ENCODE measurements at places on chromosomes 12 and 14.
A peak's percentile ranks its signal among the peaks of the same experiment; 100 is the strongest.

- DNase-seq = peak; percentile 50
Observed at GRCh38 chr12:28872654-28873268, 276.3 kb upstream of the FAR2 start.

DNA sequence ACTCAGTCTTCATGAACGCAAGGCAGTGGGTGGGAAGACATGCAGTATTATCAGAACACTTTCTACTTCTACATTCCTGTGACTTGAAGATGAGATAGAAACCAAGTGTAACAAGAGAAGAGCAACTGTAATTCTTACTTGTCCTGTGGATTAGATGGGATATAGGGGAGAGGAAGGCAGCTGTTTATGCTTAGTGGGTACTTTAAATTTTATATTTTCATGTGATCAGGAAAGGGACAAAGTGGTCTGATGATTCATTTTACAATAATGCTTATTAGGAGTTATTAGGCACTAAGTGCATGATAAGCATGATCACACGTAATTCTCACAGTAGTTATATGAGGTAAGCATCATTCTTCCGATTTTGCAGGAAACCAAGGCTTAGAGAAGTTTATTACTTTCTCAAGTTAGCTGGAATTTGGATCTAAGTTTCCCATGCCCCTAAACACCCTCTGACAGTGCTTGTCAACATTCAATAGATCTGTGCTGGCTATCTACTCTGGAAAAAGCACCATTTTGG lies 52.7 kb downstream of the PTGER2 start:
- DNase-seq = no peak

GRCh38 chr12:47886510-47887240 lies 18.1 kb downstream of the VDR start:
- DNase-seq = peak; percentile 21

- DNase-seq = peak; percentile 29
Observed at GRCh38 chr12:50103767-50104321, at the start of gene GPD1. Gene GPD1, plus strand, starts transcription at chr12:50104008. Its CDS starts 43 bp downstream, at chr12:50104051.

DNA sequence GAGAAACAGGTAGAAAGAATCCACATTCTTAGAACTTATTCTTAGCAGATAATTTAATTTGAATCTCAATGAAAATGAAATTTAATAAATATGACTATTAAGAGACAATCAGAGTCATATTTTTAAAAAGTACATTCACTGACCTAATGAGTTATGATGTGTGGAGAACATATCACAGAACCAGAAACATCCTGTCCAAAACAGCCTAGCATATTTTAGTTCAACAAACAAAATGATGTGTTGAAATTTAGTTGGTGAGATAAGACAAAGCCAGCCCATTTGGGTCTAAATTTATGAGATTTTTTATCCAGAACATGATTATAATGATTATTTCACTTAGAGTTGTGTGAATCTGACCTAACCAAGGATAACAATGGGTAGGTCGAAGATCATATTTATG lies 25.8 kb downstream of the GABARAPL1 start:
- peak; percentile 74 for DNase-seq

DNA sequence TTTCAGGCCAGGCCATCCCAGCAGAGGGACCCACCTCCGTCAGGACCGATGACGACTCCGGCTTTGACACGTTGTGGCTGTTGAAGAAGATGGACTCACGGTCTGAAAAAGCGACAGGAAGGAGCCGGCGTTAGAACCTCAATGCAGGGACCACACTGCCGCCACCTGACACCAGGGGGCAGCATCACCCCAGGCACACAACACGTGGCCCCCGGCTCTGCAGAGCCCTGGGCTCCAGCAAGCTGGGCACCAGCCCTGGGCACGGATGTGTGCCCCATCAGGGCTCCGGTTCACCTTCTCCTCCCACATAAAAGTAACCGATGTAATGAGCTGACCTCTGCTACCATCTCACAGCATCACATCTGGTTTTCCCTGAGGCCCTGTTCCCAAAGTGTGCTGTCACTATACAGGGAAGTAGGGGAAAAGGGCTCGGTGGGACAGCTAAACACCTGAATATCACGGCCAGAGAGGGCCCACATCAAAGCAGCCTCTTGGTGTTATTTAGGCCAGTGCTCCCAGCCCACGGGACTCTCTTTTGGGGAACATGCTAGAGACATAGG lies 29.0 kb downstream of the CHGA start:
- peak; percentile 69 for DNase-seq

- DNase-seq = no peak
Observed at GRCh38 chr14:75280831-75281653, 2.4 kb downstream of the FOS start.

- no peak for DNase-seq
Observed at GRCh38 chr12:102421802-102422583, 58.4 kb downstream of the IGF1 start.

- DNase-seq = peak; percentile 18
Observed at GRCh38 chr14:69096781-69097475, 56.0 kb downstream of the DCAF5 start.

DNA sequence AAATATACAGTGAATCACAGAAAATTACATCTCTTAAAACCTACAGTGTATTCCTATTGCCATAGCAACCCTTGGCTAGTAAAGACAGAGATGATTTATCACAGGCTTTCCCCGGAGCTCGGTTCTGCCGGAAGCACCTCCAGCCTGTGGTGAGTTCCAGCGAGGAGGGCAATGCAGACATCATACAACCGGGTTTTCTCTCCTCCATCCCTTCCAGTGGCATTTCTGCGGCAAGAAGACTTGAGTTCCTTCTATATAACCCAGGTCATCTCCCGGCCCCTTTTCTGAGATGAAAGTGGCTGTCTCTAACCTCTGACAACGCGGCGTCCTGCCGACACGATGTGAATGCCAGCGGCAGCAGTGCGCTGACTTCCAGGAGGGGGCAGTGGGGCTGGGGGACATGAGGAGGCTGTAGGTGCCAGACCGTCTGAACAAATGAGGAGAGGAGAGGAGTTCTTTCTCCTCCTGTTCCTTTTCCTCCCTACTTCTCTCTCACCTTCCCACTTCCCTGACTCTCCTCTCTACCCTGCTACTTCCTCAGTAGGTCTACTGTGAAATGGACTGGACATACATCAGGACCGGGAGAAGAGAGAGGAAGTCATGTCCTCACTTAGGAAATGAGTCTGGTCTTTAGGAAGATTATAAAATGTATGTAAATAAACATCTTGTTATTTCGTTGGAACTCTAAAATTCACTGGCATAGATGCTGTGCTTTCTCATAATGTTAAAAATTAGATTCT lies 68.6 kb upstream of the MAX start:
- peak; percentile 38 for DNase-seq

- DNase-seq = no peak
Observed at GRCh38 chr12:110180591-110181005, 56.4 kb downstream of the IFT81 start.

DNA sequence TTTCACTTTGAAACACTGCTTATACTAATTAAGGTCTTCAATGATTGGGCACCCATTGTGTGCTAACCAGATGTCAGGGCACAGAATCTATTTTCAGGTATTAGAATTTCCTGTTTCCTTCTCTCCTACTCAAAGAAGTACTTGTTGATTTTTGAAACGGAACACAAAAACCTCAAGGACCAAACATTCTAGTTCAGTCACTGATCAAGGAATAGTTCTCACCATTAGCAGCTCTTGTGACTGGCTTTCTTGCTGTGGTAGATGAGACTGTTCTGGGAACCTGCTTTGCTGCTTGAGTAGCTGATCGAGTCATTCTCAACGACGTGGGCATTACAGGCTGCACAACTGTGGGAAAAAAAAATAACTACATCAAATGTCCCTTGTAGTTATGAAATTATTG lies 11.0 kb downstream of the DLGAP5 start:
- no peak for DNase-seq

- no peak for DNase-seq
Observed at GRCh38 chr12:85956081-85956480, 82.0 kb downstream of the NTS start.

DNA sequence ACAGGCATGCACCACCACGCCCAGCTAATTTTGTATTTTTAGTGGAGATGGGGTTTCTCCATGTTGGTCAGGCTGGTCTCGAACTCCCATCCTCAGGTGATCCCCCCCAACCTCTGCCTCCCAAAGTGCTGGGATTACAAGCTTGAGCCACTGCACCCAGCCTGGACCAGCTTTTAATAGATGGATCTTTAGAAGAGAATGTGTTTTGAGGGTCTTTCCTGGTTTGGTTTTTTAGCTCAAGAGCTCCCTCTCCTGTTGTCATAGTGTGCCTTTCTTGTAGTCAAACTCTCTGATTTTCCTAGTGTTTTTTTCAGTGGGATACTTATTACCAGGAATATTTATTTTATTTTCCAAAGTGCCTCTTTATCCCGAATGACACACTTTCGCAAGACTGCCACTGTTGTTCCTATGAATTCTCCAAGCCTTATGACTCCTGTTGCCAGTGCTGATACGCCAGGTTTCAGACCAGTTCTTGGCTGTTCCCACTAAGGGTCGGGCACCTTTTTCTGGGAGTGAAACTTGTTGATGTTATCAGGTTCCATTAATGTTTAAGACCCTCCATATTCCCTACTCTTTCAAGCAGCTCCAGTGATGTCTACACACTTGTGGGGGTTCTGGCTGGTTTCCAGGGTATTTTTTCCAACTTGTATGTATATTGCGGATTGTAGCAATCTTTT lies 31.5 kb upstream of the LIMA1 start:
- peak; percentile 79 for DNase-seq

GRCh38 chr12:6185961-6186827 lies 14.0 kb upstream of the CD9 start:
- no peak for DNase-seq

GRCh38 chr12:34097213-34097612 lies 74.9 kb downstream of the ALG10 start:
- no peak for DNase-seq

GRCh38 chr12:66423266-66423665 lies 121.0 kb downstream of the HELB start:
- no peak for DNase-seq

- no peak for DNase-seq
Observed at GRCh38 chr14:90406384-90406798, 9.6 kb downstream of the CALM1 start.

GRCh38 chr12:52836042-52836466 lies 1.9 kb upstream of the KRT79 start:
- DNase-seq = no peak

DNA sequence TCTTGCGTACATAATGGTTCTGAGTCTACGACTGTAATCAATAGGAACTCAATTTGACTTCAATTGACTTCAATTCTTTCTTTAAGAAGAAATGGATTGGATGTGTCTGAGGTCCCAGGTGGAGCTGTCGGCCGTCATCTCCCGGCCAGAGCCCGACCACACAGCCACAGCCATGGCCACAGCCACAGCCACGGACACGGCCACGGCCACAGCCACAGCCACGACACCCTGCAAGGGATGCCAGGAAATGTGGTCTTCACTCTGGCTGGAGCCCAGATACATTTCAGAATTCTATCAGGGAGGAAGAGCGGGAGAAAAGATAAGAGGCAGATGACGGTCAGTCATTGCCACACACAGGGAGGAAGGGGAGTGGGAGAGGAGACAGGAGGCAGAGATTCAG lies 58.9 kb downstream of the GALNT9 start:
- DNase-seq = no peak

DNA sequence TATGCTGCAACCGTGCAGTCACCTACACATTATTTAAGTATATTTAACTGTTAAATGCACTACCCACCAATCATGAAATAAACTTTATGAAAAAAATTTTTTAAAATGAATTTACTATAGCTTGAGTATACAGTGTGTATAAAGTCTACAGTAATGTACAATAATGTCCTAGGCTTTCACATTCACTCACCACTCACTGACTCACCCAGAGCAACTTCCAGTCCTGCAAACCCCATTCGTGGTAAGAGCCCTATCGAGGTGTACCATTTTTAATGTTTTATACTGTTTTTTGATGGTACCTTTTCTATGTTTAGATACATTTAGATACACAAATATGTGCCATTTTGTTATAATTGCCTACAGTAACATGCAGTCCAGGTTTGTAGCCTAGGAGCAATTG lies 48.1 kb downstream of the KLRG1 start:
- DNase-seq = no peak

GRCh38 chr14:102320033-102320660 lies 601 bp downstream of the ZNF839 start:
- DNase-seq = peak; percentile 56

GRCh38 chr14:30885840-30886740 lies 11.7 kb downstream of the COCH start:
- peak; percentile 75 for DNase-seq

DNA sequence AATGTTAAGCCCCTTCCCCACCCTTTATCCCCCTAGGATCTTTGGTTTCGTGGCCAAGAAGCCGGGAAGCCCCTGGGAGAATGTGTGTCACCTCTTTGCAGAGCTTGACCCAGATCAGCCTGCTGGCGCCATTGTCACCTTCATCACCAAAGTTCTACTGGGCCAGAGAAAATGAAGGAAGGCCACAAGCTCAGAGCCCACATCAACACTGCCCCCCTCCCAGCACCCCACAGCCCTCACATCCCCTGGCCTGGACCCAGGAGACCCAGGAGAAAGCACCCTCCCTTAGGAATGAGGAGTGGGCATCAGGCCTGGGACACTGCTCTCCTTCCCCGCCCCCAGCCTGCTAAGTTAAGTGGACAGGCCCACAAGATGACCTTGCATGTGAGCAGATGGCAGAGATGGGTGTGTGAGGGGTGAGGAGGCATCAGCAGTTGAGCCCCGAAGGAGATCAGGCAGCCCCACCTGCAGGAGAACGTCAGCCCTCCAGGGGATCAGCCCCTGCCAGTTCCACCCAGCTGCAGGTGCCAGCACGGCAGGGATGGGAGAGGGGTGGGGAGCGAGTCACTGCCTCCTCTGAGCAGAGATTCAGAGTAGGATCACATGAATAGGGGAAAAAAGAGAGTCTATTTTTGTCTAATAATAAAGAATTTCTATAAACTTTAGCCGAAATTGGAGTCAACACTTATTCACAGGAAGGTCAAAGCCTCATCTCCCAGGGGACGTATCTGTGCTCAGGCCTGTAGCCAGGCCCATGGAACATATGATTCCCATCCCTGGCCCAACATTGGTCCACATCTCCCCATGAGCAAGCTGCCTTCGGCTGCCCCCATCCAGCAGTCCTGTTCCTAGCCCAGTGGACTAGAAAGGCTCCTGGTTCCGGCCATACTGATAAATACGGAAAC lies 14.1 kb downstream of the TNS2 start:
- DNase-seq = no peak

- no peak for DNase-seq
Observed at GRCh38 chr14:99427632-99428300, 52.9 kb downstream of the SETD3 start.

- DNase-seq = no peak
Observed at GRCh38 chr14:106586098-106586704, 1059.8 kb downstream of the TMEM121 start.

GRCh38 chr14:54931598-54932340 lies 29.1 kb upstream of the GCH1 start:
- DNase-seq = no peak

- DNase-seq = no peak
Observed at GRCh38 chr12:67220065-67220464, 49.1 kb upstream of the CAND1 start.

All from lung (tissue), 17 donors.